ENCODE measurements at places on chromosomes 2 and 18.
A peak's percentile ranks its signal among the peaks of the same experiment; 100 is the strongest.

GRCh38 chr18:76374330-76375281 lies 120.4 kb downstream of the ZNF516 start:
- DNase-seq = no peak

GRCh38 chr2:3730646-3731045 lies 27.3 kb downstream of the DCDC2C start:
- DNase-seq = no peak

- no peak for DNase-seq
These were observed 338.3 kb downstream of the NCKAP5 start for GRCh38 chr2:133229974-133230373.

- no peak for DNase-seq
These were observed 79.8 kb upstream of the NOSTRIN start for GRCh38 chr2:168722592-168722991.

DNA sequence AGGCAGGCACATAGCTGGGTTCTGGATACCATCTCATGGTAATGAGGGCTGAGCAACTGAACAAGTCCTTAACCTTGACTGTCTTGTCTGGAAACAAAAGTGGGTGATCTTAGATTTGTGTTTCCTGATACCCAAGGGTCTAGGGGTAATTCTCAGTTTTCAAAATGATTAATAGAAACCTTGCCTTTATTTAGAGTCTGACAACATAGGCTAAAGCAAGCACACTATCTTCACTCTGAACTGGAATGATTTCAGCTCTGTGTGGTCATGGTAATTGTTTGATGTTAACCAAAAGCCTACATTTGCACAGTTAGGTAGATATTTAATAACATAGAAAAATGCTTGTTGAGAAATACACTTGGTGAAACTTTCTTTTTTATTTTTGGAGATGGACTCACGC lies 6.8 kb upstream of the LAMA3 start:
- no peak for DNase-seq

GRCh38 chr2:65024149-65024829 lies 31.9 kb upstream of the CEP68 start:
- peak; percentile 77 for DNase-seq

GRCh38 chr2:158782136-158782535 lies 13.0 kb upstream of the DAPL1 start:
- DNase-seq = no peak

DNA sequence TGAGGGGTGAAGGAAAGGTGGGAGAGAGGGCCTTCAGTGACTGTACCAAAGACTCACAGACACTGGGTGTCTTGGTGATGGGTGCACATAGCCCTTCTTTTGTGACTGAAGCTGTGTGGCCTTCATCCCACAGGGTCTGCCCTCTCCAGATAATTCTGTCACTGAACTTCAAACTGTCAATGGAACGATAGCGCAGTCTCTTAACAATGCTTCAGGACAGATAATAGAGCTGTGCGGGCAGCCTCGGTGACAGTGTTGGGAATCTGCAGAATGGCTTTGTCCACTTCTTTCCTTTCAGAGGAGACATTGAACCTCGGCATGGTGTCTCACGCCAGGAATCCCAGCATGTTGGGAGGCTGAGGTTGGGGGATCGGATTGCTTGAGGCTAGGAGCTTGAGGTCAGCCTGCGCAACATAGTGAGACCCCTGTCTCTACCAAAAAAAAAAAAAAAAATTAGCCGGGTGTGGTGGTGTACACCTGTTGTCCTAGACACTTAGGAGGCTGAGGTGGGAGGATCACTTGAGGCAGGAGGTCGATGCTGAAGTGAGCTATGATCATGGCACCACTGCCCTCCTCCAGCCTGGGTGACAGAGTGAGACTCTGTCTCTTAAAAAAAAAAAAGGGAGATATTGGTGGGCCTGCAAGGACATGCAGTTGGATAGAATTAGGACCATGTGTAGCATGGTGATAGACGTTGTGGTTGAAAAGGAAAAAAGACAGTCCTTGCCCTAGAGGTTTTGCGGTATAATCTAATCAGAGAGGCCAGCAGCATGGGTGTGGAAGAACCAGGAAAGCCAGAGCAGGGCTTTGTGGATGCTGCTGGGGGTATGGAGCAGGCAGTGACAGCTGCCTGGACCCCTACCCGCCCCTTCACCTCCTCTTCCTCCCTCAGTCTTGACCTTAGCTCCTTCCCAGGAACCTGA lies 91.4 kb downstream of the LDLRAD4 start:
- DNase-seq = no peak

- no peak for DNase-seq
These were observed 74.9 kb upstream of the PELI1 start for GRCh38 chr2:64219149-64219548.

- no peak for DNase-seq
These were observed 5.6 kb downstream of the ESPNL start for GRCh38 chr2:238105506-238106338.

- DNase-seq = no peak
These were observed 57.4 kb downstream of the SH2D6 start for GRCh38 chr2:85475799-85476490.

DNA sequence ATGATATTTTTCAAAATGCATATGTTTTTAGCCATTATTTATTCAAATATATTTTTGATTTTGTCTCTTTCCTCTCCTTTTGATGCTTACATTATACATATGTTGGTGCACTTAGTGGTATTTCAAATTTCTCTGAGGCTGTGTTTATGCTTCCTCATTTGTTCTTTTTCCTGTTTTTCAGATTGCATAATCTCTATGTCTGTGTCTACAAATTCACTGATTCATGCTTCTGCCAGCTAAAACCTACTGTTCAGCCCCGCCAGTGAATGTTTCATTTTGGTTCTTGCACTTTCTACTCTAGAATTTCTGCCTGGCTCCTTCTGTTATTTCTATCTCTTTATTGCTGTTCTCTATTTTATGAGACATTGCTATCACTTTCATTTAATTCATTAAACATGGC lies 951.7 kb upstream of the CNTNAP5 start:
- no peak for DNase-seq

DNA sequence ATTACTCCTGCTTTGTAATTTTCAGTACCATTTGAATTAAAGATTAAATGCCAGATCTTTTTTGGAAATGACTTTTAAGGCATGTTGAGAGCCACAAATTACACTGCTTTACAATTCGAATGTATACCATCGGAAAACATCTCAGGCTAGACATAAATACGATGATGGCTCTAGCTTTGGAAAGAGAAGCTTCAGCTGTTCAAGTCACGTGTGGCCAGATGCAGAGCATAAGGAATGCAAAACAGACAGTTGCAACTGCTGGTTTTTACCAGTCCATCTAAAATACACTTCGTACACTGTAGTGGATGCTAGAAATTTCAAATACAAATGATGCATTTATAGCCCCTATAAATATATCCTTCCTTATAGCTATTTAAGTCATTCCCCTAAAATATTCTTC lies 8.0 kb downstream of the ZNF516 start:
- no peak for DNase-seq

- DNase-seq = no peak
These were observed 66.9 kb upstream of the FZD5 start for GRCh38 chr2:207836521-207837133.

DNA sequence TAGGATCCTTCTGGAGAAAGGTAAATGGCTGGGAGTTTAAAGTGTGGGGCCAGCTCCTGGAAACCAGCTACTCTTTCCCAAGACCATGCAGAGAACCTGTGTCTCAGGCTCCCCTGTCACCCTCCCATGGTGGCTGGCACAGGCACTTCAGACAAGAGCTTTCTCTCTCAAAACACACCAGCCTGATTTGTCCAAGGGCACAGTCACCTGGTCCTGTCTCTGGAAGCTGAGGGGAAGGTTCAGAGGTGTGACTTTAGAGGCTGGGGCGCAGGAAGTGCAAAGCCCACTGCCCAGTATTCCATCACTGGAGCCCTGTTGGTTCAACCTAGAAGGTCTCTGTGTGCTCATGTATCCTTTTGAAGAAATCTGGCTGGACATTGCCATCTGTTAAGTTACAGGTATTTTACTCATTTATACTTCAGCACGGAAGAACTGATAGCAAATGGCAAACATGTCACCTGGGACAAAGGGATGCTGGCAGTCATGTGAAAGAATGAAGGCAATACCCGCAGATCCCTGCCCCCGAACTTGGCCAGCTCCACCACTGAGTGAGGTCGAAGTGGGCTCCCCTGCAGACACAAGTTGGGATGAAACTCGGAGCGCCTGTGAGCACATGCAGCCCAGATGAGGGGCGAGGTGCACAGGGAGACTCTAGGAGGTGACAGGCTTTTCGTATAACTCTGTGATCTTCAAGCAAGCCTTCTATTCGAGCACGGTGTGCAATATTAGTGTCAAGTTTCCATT lies 96.9 kb upstream of the MGAT4A start:
- DNase-seq = no peak

DNA sequence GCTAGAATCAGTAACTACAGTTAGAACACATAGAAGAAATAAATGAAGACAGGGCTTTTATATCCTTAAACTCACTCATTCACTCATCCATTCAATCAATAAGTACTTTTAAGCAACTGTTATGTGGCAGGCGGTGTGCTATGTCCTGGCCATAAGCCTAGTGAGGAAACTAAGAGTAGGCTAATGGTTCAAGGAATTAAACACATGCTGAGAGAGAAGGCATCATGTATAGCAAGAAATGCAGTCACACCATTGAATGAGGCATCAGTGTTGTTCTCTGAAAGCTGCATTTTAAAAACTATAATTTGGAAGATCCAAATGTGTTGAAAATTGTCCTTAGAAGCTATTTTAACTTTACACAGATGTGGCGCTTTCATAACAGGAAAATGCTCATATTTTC lies 86.5 kb upstream of the DTNA start:
- no peak for DNase-seq

GRCh38 chr2:153059338-153060052 lies 341.1 kb downstream of the ARL6IP6 start:
- no peak for DNase-seq

DNA sequence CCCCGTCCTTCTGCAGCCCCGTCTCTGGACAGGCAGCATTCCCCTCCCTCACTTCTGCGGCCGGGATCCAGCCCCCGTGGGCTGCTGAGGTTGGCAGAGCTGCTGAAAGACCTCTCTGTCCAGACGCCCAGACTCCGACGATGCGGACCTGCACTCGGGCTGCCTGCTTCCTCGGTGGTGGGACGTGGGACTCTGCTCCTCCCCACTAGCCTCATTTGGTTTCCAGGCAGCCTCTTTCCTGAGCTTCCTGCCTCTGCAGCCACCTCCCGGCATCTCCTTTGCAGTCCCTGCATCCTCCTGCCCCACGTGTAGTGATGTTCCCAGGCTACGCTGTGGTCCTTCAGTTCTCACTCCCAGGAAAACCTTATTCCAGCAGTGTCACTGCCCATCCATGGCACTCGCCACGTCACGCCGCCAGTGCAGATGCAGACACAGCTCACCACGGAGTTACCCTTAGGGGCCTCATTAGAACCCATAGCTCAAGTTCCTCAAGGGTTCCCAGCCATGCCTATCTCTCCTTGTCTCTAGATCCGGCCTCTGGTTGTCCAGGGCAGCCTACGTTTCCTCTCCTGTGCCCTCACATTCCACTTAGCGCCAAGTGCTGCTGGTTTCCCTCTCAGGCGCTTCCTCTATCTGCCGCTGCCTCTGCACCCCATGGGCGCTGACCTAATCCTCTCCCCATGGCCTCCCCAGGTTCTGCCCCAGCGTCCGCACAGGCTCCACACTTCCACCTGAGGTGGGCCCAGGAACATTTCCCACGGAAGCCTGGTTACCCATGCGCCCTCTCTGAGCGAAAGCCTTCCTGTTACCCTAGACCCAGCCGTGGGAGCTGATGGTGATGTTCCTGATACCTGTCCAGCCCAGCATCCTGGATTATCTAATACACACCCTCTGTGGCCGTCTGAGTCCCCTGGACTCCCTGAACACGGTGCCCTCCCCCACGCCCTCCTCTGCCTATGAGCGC lies 318.3 kb upstream of the MYT1L start:
- no peak for DNase-seq

GRCh38 chr18:36153203-36153602 lies 23.5 kb downstream of the ELP2 start:
- DNase-seq = peak; percentile 63

DNA sequence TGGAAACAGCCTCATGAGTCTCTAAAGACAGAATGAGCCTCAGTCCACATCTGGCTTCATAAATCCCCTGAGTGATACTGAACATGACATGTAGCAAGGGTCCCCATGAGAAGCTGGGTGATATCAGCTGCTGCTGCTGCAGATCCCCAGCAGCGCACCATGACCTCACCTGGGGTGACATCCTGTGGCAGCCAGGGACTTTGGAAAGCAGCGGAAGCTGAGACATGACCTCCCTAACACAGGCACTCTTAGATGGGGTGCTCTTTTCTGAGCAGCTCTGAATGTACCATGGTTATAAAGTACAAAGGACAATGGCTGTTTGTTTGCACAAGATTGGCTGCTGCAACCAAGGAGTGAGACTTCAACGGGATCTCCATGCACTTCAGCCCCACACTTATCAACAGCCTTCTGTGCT lies 74.7 kb upstream of the TMEM200C start:
- DNase-seq = no peak

GRCh38 chr2:225488743-225489142 lies 89.2 kb downstream of the NYAP2 start:
- DNase-seq = no peak

GRCh38 chr2:41698678-41699422 lies 349.0 kb upstream of the PKDCC start:
- no peak for DNase-seq

GRCh38 chr2:158815166-158815565 lies 20.0 kb downstream of the DAPL1 start:
- DNase-seq = no peak

GRCh38 chr2:203592470-203592869 lies 57.4 kb upstream of the RAPH1 start:
- DNase-seq = no peak

GRCh38 chr18:24725644-24726415 lies 265.4 kb downstream of the HRH4 start:
- no peak for DNase-seq

- DNase-seq = no peak
These were observed 68.8 kb upstream of the CDC42EP3 start for GRCh38 chr2:37740164-37740739.

DNA sequence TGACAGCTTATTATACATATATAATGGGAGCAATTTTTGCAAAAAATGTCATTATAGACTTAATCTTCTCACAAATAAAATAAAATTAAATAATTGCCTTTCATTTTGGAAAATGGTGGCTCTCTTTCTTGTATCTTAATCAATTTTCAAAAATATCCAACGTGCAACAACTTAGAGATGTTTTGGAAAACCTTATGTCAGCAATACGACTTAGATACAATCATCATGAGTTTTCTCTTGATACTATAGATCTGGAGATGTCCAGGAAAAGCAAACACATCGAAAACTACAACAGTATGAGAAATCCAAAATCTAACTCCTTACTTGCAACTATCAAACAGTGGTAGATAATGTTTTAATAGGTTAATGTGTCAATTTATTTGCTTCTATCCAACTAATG lies 1529.0 kb downstream of the LRP1B start:
- DNase-seq = no peak

DNA sequence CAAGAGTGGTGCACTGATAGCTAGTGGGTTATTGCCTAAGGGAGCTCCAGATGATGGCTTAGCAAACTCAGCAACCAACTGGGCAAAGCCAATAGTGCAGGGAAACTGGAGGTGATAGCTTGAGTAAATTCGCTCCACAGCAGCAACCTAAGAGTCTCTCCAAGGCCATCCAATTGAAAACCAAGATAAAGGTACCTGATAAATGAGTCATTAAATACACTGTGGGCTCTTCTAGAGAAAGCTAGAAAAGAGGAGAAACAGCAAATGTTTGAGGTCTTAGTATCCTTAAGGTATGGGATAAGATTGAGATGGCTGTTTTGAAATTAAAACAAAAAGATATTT lies 197.8 kb upstream of the ERBB4 start:
- DNase-seq = no peak

Measured in AG04449 (cell line).